ENCODE measurements at places on chromosomes 5 and 9.

DNA sequence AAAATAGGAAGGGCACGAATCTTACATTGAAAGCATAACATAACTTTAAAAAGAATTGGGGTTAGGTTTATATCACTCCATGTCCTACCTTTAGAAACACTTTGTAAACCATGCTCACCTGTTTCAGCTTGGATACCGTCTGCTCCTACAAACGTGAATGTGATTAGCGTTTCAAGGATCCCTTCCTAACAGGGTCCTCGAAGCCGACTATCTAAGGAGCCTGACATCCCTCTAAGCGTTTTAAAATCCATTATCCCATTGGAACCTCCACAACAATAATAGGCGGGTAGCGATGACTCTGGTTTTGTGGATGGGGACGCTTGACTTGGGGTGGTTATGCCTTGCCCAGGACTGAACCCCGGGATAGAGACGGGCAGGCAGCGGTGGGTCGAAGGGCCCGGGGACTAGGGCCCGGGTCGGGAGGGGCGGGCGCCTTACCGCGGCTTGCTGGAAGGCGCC is 937 bp downstream of the SVEP1 start:
- DNase-seq = no peak

DNA sequence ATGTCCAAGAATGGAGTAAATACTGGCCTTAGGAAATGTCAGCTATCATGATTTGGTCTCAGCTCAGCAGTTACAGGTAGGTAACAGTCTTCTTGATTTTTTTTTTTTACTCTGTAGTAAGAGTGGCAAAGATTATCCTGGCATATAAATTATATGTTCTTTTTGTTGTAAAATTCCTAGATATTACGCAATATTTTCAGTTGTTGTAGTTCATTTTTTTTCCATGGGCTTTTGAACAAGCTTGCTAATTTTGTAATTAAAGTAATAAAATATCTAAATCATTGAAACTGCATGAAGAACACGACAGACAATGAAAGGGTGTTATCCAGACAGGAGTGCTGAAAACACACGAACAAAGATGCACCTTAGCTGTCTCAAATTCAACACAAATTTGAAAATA is 249.4 kb downstream of the PRDM9 start:
- DNase-seq = no peak

DNA sequence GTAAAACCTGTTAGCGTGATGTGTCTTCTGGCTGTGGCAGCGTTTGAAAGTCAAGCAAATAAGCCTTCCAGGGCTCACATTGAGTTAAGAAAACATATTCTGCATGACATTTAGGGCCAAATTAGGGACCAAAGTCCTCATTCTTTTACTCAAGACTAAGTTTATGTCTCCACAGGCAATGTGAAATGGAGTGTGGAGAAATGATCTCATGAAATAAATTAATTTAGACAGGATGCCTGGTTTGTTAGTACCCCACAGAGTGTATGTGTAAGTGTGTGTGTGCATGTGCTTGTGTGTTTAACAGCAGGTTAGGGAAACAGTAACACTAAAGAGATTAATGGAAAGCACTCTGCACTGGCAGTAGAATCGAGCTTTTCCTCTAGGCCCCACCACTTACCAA is 82.9 kb upstream of the SNX2 start:
- DNase-seq = no peak

- no peak for DNase-seq
Measured at GRCh38 chr9:112831281-112831851, 59.3 kb downstream of the SLC46A2 start.

- no peak for DNase-seq
Measured at GRCh38 chr9:91342575-91342974, 19.1 kb downstream of the AUH start.

- DNase-seq = no peak
Measured at GRCh38 chr5:176190886-176191755, 47.1 kb upstream of the SIMC1 start.

DNA sequence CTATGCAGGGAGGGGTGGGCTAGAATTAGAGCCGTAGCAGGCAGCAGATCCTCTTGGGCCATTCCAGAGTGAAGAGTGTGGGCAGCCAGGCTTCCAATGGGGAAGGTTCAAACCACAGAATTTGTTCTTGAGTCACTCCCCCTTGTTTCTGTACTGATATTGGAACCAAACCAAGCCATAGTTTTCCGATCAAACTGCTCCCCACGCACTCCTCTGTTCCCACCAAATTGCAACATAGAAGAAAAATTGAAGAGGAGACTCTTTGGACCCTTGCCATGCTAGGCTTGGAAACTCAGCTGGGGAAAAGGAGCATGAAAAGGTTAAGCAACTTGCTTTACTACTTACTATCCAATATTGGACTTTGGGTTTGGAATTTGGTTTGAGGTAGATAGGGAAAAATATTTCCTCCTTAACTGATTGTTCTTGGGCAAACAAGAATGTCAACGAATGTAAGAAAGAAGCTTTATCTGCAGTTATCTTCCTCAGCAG is 165.8 kb upstream of the NR3C1 start:
- DNase-seq = no peak

GRCh38 chr9:18798106-18798505 is 234.9 kb downstream of the SAXO1 start:
- DNase-seq = no peak

- DNase-seq = no peak
Measured at GRCh38 chr9:73951147-73951546, 546.0 kb upstream of the RORB start.

GRCh38 chr9:6922124-6922676 is 164.4 kb downstream of the KDM4C start:
- DNase-seq = no peak

DNA sequence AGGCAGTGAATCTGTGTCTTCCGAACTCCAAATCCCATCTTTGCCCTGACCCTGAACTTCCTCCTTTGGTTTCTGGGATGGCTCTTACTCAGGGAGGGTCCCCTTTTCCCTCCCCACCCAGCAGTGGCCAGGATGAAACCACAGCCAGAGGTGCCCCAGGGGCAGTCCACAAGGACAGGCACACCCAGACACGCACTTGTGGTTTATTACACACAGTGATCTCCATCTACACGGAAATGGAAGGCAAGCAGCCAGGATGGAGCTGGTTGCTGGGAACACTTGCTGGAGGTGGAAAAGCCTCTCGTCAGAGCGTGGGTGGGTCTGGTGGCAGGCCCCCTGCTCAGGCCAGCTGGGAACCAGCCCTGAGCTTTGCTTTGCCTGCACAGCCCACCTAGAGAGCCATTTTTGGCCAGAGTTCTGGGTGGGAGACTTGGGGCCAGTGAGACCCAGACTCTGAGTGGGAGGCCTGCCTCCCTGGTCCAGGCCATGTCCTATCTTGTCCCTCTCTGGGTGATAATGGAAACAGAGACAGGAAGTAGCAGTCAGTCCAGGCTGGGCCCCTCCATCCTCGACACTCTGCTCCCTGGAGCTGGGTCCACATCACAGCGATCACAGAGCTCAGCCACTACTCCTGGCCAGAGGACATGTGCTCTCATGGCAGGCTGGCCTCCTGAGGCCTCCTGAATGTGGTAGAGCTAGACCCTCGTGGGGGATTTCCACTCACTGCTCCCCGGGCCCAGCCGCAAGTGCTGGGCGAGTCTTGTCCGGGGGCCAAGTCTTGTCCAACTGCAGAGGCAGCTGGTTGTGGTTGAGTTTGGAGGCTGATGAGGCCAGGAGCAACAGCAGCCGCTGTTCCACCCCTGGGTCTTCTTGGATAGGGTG is 5.1 kb upstream of the PHYKPL start:
- no peak for DNase-seq

DNA sequence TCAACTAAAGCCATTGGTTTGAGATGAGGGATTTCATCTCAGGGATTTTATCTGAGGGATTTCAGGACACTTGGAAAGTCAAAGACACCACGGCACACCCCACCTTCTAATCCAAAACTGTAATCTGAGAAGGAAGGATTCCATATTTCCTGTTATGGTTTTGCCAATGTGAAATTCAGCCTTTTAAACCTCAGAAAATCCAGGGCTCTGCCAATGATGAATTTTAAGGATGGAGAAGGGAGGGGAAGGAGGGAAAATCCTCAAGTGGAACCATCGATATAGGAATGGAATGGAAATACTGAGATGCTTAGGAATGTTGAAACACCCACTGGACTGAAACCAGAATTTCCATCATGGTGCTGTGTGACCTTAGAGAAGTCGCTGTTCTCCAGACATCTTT is 5.3 kb downstream of the C1QTNF3 start:
- no peak for DNase-seq

GRCh38 chr5:36536616-36537005 is 69.8 kb upstream of the SLC1A3 start:
- DNase-seq = no peak

GRCh38 chr5:66829358-66829674 is 233.1 kb downstream of the MAST4 start:
- DNase-seq = no peak

DNA sequence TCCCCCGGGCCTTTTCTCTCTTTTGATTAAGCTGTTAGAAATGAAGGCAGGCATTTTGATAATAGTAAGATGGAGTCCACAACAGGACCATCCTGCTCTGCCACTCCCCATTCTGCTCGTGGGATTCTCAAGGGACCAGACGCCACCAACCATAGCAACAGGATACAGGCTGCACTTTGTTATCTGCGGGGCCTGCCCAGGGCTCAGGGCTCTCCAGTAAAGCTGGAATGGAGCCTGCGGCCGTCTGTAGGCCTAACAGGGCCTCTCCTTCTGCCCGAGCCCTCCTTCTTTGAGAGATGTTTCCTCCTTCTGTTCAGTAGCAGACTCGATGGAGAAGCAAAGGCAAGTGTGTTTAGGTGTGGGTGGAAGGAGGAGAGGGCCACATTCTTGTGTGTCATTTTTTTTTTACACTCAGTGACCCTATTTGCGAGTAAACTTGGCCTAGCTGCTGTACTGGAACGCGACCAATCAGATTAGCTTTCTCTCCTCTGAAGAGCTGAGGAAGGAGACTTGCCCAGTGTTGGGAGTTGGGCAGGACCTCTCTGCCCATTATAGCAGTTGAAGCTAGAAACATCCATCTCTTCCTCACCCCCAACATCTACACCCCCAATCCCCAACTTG is 8.9 kb upstream of the EPB41L4B start:
- no peak for DNase-seq

GRCh38 chr5:141172381-141173204 is at the start of gene PCDHB7:
PCDHB7 (plus strand) TSS chr5:141172644; CDS start chr5:141172836, 192 bp downstream.
- peak; percentile 10 for DNase-seq

DNA sequence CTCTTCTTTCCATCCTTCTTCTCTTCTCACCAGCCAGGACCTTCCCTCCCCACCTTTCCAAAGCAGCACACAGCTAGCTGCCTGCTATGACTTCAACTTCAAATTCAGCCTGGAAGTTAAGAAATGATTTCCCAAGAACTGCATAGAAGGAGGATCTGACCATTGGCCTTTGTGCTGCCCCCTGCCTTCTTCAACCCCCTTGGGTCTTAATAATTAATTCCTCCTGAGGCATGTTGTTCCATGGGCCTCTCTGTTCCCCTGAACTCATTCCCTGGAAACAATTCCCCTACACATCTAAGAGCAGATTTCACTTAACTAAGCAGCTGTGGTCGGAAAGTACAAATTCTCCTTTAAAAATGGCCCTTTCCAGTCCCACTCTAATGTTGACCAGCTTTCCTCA is 62.4 kb downstream of the ADAMTS12 start:
- no peak for DNase-seq

DNA sequence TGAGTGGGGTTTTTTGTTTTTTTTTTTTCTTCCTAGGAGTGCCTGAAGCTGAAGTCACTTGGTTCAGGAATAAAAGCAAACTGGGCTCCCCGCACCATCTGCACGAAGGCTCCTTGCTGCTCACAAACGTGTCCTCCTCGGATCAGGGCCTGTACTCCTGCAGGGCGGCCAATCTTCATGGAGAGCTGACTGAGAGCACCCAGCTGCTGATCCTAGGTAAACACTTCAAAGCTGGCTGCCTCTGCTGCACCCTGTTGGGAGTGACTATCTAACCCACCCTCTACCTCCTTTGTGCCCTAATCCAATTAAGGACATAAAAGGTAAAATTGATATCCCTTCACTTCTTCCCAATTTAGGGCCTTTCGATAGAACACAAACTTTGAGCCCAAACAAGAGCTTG is 206.8 kb downstream of the SAXO1 start:
- no peak for DNase-seq

DNA sequence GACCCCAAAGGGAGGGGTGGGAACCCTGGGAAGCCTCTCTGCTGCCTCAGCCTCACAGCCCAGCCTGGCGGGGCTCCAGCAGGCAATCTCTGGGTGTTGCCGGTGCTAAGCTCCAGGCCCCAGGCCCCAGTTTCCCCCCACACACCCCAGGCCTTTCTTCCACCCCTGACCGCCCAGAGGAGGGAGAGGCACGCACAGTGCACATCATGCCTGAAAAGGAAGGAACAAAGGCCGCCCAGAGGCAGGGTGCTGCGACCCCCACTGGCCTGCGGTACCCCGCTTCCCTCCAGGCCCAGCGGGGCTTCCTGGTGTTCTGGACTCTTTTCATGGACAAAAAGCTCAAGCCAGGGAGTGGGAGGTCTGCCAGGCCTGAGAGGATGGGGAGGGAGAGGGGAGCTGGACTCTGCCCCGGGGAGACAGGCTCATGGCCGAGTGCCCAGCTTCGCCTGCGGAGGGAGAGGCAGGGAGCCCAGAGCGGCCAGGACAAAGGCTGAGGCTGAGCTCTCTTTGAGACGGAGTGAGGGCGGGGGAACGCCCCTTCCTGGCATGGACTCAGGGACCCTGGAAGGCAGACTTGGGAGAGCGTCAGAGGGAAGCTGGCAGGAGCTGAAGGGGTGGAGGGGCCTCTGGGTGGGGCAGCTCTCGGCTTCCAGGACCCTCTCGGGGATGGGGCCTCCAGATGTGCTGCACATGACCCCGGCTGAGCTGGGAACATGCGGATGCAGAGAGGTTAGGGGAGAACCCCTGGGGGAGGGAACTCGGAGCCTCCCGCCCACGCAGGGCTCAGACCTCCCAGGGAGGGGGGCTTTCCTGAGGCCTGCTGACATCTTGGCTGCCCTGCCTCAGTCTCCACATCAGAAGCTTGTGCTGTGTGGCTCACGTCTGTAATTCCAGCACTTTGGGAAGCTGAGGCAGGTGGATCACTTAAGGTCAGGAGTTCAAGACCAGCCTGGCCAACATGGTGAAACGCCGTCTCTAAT is 1.8 kb upstream of the ENTPD2 start:
- DNase-seq = no peak

DNA sequence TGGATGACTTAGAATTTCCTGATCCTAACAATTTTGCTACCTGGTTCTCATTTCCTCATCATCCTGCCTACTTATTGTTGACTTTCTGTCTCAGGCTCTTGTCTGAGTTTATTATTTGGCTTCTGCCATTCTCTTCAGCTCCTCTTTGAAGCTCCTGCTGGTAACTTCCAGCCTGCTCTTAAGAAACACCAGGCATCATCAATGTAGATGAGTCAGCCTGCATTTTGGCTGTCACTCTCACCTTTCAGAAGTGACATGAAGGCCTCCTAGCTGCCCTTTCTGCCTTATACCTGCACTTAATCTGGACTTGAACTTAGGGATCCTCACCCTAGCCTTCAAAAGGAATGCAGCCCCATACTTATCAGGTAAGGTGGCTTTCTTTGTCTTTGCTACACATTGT is 551.8 kb upstream of the ZNF608 start:
- DNase-seq = no peak

DNA sequence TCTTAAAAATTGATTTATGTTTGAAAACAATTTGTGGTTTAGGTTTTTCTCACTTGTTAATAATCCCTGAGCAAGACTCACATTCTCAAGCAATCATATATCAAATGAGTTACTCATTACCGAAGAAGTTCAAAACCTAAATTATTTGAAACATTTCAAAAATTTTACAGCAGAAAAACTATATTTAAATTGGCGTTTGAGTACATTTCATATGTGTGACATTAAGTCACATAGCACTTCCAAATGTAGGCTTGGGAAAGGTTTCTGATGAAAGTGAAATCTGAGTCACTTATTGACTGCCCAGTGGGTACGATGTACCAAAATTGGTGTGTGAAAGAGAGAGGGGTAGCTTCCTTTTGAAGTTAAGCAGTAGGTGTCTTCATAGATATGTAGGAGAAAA is 411.4 kb upstream of the SGCD start:
- no peak for DNase-seq

Data from urothelium cell line (cell line).